ENCODE measurements at places on chromosomes 5 and 9.

- DNase-seq = no peak
These were observed 19.0 kb upstream of the WHRN start for GRCh38 chr9:114524247-114524681.

- DNase-seq = no peak
These were observed 91.1 kb upstream of the FBN2 start for GRCh38 chr5:128629157-128629556.

DNA sequence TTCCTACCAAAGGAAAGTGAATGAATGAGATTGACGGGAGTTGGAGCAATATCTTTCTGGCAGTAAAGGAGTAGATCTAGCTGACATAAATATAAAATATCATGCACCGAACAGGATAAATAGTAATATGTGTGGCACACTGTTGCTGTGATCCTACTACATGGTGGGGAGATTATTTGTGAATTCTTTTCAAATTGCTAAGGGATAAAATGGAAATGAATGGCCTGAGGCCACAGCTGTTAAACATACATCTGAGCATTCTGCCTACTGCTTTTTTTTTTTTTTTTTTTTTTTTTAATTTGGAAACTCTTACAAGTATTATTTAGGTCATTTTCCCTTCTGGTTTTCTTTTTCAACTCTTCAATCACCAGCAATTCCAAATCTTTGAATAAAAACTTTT, 66.8 kb downstream of the MEF2C start:
- DNase-seq = no peak

DNA sequence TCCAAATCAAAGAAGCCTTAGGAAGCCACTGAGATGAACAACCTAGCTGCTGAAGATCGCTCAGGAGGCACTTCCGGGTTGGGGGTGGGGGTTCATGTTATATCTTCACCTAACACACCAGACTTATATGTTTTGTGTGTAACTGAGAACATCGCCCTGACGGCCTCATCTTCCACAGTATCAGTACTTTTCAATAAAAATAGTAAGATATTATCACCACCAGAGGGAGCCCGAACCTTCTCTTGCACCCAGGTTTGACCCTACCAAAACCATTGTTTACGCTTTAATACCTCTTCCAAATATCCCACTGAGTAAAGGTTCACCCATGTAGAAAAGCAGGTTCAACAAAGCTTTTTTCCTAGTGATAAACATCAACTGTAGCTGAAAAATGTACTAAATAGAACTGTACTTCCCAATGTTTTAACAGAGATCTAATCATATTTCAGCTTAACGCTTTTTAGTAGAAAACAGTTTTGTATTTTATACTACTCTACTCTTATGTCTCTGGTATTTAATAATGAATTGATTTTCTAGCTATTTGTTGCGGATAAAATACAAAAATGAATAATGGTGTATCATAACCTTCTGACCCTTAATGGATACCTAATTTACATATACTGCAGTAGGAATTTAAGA, 244.0 kb downstream of the EPB41L4A start:
- DNase-seq = no peak

- no peak for DNase-seq
These were observed 5.7 kb upstream of the GARNL3 start for GRCh38 chr9:127258606-127259471.

DNA sequence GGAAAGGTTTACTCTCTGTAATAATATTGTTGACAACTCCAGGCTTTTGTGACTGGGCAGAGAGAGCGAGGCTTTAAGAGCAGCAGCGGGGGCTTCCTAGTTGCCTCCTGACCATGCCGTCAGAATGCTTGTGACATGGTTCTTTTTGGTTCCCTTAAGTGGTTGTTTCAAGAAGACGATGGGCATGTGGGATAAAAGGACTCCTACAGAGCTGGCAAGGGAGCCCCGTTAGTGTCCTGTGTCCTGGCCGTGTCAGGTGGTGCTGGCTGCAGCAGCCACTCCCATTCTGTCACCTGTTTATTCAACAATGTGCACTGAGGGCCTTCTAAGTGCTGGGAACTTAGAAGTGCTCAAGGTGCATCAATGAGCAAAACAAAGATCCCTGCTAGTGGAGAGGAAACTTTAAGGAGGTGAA, 19.7 kb downstream of the LCP2 start:
- DNase-seq = no peak

- no peak for DNase-seq
These were observed 4.5 kb downstream of the CAMK4 start for GRCh38 chr5:111228520-111229220.

DNA sequence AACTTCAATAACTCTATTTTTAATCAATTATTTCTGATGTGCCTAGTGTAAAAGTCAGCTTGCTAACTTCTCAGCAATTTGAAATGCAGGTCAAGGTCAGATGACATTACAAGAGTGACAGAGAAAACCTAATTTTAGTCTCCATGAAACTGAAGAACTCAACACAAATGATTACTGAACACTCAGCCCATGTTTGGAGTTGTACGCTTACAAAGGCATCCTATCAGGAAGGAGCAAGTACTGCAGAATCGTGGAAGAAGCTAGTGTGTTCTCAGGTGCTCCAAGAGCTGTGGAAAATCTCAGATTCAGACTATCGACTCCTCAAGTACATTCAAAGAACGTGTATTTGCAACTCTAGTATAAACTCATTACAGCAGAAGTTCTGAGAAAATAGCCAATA, 526.7 kb downstream of the PDE4D start:
- no peak for DNase-seq

DNA sequence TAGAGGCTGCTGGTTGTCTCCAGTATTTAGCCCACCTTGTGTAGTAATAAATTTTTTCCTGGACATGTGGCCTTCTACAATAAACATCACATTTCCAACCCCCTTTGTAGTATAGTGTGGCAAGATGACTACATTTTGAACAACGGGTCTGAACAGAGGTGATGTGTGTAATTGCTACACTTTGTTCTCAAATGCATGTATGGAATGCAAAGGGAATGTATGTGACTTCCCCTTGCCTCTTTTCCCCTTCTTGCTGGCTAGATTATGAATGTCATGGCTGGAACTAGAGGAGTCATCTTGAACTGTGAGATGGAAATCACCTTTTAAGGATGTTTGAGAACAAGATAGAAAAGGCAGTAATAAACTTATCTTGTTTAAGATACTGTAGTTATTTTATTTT, 54.5 kb downstream of the PRR16 start:
- no peak for DNase-seq

DNA sequence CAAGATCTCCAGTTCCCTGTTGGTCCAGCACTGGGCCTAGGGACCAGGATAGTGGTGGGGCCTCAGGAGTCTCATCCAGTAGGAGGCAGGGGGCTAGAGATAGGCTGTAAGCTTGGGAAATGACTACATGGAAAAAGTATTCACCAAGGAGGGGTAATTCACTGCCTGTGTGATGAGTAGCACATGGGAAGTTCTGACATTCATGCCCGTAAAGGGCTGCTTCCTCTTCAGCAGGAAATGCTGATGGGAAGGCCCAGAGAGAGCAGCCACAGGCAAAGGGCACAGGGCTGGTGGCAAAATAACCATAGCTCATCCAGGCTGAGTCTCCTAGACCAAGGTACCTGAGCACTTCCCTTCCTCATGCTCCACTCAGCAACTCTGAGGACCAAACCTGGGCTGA, 23.1 kb upstream of the FRRS1L start:
- DNase-seq = no peak

DNA sequence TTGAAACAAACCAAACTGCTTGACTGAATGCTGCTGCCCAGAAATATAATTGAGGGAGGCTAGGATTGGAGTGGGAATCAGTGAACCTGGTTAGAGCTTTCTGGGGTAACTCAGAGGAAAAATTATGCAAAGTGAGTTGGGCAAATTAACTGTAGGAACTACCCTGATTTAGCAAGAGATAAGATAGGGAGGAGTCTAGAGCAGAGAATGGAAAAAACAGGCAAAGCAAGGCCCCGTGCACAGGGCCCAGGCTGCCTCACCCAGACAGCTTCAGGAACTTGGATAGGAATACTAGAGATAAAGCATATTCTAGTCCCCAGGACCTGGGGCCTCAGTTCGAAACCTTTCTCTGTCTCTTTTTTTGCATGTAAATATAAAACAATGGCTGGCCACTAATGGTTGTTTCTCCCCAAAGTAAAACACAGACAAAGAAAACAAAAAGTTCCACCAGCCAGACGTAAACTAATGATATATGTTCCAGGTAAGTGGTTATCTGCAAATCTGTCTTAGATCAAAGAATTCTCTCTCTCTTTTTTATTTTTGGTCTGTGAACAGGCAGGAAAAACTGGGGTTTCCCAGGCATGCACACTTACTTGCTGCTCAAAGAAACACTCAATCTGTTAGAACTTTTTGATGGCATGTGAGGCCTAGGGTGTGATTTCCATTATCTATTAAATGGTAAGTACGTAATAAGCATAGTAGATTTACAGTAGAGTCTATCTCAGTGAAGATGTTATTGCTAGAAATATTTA, 168.1 kb upstream of the MAP3K1 start:
- DNase-seq = no peak

DNA sequence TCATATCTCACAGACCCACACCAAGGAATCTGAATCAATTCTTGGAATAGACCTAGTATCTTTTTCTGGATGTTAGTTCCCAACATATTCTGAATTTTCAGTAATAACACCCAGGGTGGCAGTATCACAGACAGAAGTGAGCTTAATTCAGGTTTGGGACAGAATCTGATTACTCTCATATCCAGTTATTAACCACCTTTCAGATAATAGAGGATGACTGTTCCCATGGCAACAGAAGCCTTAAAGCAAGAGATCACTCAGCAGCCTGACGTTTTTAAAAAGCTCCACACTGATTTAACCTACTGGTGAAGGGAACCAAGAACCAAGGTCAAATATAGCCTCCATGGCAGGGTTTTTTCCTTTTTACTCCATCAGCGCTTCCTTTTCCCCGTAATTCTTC, 68.4 kb downstream of the ACTBL2 start:
- DNase-seq = no peak

- DNase-seq = no peak
These were observed 32.7 kb upstream of the ADAMTSL1 start for GRCh38 chr9:18441261-18441660.

DNA sequence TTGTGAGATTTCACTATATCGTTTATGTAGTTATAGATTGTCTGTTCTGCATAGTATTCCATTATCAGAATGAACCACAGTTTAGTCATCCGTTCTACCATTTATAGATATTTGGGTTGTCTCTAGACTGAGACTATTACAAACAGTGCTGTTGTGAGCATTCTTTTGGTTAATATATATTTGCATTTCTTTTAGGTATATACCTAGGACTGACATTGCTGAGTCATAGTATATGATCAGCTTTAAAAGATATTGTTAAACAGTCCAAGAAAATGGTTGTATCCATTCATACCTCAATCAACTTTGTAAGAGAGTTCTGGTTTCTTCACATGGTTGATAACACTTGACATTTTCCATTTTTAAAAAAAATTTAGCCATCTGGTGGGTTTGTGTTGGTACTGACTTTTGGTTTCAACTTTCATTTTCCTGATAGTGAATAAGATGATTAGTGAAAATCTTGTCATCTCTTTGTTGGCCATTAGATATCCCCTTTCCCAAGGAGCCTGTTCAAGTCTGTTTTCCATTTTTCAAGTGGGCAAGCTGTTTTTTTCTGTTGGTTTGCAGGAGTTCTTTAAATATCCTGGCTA, 22.9 kb upstream of the ADAM19 start:
- no peak for DNase-seq

DNA sequence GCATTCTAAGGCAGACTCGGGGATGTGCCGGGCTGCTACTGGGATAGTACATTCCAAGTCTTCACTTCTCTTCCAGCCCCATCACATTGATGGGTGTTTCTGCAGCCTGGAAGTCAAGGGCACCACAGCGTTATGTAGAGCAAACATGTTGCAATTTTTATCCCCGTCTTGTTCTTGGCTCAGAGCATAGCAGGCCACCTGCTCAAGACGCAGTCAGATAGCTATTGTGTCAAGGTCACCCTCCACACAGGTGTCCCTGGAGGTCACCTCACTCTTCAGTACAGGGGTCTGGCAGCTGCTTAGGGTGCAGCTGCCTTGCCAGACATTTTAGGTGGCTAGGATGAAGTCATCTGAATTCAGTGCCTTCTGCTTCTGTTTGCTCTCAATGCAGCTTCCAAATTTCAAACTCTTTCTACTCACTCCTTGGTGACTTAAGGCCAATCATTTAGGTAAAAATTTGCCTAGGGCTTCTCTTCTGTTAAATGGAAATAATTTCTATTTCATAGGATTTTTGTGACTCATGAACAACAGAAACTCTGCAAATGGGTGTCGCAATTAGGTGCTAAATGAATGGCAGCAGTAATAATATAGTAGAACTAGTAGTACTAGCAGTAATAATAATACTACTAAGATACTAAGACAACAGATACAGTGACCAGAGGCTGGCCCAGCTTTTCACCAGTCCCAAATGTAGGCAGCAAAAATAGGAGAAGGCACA, 24.3 kb downstream of the KCNV2 start:
- DNase-seq = no peak

- DNase-seq = no peak
These were observed 59.7 kb downstream of the ERBIN start for GRCh38 chr5:65986050-65986451.

DNA sequence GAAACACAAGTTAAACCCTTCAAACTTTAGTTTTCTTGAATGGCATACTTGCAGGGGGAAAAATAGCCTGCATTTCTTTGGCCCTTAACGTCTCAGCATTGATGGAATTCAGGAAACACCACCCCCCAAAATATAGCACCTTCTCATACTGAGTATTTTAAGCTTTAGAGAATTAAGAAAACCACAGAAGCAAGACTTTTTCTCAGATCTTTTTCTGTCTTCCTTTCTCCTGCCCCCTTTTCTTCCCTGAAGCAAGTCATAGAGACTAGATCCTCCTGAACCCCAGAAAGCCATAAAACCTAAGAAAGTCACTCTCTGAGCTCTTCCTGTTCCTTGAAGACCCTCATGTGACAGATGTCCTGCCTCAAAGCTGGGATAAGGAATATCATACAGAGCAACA, 1069.9 kb downstream of the EFNA5 start:
- DNase-seq = no peak

DNA sequence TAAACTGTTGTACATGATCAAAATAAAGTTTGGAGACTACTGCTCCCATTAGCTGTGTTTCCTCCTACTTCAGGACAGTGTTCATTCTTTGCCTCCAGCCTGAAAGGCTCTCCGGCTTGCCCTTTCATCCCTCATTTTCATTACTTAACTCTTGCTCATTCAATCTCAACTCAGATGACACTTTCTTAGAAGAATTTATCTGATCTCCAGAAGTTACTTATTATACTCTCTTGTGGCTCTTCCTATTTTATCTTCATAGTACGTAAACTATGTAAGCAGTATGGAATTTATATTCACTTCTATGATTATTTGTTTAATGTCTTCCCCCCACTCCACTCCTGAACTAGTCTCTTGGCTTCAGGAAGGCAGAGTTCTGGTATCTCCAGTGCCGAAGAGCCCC, 1737.9 kb upstream of the C9orf72 start:
- DNase-seq = no peak

All from stimulated activated CD4-positive, alpha-beta T cell treated with anti-CD3 and anti-CD28 coated beads, Interleukin-1b, Interleukin-23, amount 100 ng/mL, for 1 hour (primary cell).